ENCODE measurements at places on chromosomes 1 and 21.

DNA sequence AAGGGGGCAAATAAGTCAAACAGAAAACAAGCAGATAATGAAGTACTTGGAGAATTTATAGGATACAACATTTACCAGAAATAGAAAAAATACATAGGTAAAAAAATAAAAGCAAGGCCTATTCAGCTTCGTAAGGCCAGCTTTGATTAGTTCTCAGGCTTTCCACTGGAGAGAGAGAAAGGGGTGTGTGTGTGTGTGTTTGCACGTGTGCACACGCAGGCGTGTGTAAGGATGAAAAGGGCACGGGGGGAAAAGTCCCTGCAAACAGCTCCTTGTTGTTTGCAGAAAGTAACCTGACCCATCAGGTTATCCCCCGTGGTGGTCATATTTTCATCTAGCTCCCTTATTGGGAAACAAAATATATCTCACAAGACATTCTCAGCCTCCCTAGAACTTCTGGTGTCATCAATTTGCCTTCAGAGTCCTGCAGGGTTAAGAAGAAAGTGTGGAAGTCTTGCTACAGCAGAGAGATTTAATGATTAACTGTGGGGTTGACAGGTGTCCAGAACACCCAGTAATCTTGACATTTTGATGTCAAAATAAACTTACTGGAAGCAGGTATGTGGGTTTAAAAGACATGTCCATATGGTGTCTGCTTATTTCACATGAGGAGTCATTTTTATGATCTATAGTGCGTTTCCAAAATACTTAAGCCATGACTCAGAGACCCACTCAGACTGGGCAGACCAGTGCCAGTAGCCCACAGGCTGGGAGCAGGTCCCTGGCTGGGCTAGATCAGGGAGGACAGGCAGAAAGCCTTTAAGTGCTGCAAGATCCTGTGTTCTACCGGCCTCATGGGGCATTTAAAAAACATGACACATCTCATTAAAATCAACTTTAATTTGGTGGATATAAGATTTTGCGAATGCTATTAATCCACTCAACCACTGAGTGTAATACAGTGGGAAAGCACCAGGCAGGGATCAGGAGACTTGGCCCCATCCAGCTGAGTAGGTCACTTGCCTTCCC lies 487.6 kb upstream of the CAMK1G start:
- DNase-seq = no peak

DNA sequence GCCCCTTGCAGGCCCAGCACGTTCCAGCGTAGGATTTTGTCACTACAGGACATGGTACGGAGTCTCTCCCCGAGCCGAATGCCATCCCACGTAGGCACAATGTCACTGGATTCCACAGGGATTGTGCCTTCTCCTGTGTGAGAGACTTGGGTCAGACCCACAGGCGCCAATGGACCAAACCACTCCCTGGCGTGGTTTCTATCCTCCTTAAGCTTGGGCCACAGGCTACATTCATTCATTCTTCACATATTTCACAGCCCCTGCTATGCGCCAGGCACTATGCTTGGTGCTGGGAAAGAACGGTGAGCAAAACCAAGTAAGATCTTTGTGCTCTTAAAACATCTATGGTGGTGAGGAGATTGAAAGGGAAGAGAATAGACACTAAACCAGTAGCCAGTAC lies 18.7 kb downstream of the CHRNB2 start:
- no peak for DNase-seq

DNA sequence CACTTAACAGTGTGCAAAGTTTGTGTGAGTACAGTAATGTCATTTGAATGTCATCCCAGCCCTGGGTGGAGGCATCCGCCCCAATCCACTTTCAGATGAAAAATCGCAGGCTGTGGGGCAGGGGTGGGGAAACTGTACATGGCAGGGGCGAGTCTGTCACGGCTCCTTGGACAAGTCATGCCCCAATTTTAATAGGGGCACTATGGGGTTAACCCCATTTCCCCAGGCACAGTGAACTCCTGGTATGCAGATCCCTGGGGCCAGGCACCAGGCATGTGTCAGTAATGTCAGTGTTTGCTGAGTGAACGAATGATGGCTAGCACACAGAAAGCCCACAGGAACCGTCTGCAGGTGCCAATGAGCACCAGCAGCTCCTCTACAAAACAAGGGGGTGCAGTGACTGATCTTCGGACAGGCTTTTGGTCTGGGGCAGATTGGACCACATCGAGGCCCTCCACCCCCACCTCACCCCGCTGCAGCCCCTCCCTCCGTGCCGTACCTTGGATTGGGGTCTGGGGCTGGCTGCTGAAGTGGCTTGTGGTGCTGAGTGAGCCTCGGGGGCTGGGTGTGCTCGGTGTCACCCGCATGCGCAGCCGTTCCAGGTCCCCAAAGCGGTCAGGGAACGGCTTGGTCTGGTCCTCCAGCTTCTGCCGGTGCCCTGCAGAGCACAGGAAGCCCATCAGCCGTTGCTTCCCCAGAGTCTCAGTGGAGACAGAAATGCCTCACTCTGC lies 23.2 kb downstream of the RUNX3 start:
- DNase-seq = no peak

- no peak for DNase-seq
These were observed 31.1 kb downstream of the H3-3A start for GRCh38 chr1:226093621-226094020.

DNA sequence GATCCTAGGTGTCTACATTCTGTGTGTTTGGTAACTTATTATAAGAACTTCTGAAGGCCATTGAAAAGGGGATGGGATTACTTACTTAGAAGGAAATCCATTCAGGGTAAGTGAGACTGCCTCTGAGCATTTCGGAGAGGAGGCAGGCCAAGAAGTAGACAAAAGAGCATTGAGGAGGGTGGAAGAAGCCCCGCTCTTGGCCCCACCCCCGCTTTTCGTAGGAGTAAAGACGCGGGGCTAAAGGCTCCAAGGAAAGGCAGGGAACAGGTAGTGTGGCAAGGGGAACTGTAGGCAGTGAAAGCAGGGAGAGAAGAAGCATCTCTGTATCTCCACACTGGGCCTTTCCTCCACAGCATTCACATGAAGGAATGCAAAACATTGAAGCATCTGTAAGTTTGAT lies 51.8 kb upstream of the GRIK1 start:
- DNase-seq = no peak

DNA sequence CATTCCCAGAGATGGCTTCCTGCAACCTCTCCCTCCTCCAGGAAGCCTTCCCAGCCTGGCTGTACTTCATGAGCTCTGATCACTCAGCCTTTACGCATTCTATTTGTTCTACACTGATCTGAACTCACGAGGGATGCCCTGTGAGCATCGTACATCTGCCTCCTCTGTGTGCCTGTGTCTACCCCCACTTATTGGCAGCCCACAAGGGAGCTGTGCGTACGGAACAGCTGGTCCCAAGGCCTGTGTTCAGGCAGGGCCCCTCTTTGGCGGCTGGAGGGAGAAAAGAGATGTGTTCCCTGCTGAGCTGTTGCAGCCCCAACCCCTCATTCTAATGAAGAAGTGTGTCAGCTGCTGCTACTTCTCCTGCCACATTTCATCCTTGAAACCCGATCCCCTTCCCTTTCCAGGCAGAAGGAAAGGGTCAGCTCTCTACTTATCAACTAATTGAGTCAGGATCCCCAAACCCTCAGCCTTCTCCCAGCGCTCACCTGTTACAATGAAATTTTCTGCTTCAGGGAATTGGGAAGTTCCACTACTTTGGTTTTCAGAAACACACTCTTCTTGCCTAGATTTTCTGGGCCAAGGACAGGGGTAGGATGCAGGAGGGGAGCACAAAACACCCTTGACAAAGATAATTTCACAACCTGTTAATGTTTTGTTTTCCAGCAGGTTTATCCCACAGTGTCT lies 3.2 kb downstream of the INKA2 start:
- peak; percentile 52 for DNase-seq

GRCh38 chr1:210159211-210159610 lies 73.4 kb upstream of the SERTAD4 start:
- DNase-seq = no peak

- no peak for DNase-seq
These were observed at the start of gene S100A16 for GRCh38 chr1:153612755-153613331. TSS of gene S100A16 (minus strand) at chr1:153613137. CDS start at chr1:153608151, 4,986 bp downstream.

DNA sequence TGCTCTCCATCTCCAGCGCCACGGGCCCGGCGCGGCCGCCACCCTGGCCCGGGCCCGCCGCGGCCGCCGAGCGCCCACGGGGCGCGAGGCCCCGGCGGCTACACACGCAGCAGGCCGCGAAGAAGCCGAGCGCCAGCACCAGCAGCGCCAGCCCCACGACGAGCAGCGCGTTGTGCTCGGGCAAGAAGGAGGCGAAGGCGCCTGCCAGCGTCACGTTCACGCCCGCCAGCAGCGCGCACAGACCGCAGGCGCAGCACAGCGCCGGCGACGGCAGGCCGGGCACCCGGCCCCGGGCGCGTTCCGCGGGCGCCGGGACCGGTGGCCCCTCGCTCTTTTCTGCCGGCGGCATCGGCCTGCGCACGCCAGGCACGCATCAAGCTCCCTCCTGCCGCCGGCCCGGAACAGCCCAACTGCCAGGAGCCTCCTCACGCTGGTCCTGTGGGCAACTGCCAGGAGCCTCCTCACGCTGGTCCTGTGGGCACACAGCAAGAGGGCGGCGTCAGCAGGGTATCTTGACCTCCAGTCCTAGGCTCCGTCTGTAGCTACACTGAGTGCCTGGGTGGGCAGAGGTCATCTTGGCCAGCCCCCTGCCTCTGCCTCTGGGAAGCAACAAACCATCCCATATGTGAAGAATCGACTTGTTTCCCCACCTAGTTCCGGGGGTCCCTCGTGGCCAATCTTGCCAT lies 18.1 kb downstream of the KNCN start:
- DNase-seq = no peak

GRCh38 chr1:58380345-58380744 lies 166.2 kb downstream of the OMA1 start:
- DNase-seq = no peak

- DNase-seq = no peak
These were observed 38.5 kb downstream of the IER5 start for GRCh38 chr1:181126871-181127587.

- peak; percentile 10 for DNase-seq
These were observed 71.2 kb downstream of the SNRPE start for GRCh38 chr1:203932556-203932955.

- no peak for DNase-seq
These were observed 195.8 kb upstream of the NRIP1 start for GRCh38 chr21:15260604-15261003.

- no peak for DNase-seq
These were observed 5.6 kb downstream of the EPS8L3 start for GRCh38 chr1:109757936-109758786.

GRCh38 chr1:76240316-76240715 lies 165.8 kb downstream of the ST6GALNAC3 start:
- peak; percentile 15 for DNase-seq
